ENCODE measurements at places on chromosomes 7 and 10.
A peak's percentile ranks its signal among the peaks of the same experiment; 100 is the strongest.

- DNase-seq, result no peak
Measured at GRCh38 chr10:78025685-78026364, 3.5 kb downstream of the POLR3A start.

- DNase-seq, result no peak
Measured at GRCh38 chr7:33039257-33039902, 23.2 kb downstream of the NT5C3A start.

GRCh38 chr7:105705427-105705826 lies 124.1 kb upstream of the EFCAB10 start:
- DNase-seq, result no peak

GRCh38 chr10:129785536-129785981 lies 178.5 kb downstream of the EBF3 start:
- DNase-seq, result no peak

DNA sequence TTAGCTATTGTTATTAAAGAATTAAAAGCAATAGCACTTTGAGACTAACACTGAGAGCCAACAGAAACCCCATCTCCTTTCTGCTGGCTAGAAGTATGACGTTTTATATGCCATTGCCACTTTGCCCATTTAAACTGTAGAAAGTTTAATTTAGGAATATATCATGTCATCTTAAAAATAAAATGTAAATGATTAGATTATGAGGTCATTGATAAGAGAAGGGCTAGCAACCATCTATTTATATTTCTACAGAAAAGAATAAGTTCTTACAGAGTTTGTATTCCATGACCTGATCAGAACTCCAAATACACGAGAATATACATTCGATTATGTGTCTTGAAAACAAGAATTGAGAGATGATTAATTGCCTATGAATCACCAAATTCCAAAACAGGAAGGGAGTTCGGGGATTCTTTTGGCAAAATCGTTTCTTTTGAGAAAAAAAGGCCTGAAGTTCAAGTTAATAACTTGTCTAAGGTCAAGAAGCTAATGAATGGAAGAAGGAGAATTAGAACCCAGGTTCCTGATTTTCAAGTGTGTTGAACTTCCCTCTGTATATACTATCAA lies 227.0 kb downstream of the TRIL start:
- no peak for DNase-seq

GRCh38 chr7:79284211-79284610 lies 169.3 kb downstream of the MAGI2 start:
- DNase-seq, result no peak

DNA sequence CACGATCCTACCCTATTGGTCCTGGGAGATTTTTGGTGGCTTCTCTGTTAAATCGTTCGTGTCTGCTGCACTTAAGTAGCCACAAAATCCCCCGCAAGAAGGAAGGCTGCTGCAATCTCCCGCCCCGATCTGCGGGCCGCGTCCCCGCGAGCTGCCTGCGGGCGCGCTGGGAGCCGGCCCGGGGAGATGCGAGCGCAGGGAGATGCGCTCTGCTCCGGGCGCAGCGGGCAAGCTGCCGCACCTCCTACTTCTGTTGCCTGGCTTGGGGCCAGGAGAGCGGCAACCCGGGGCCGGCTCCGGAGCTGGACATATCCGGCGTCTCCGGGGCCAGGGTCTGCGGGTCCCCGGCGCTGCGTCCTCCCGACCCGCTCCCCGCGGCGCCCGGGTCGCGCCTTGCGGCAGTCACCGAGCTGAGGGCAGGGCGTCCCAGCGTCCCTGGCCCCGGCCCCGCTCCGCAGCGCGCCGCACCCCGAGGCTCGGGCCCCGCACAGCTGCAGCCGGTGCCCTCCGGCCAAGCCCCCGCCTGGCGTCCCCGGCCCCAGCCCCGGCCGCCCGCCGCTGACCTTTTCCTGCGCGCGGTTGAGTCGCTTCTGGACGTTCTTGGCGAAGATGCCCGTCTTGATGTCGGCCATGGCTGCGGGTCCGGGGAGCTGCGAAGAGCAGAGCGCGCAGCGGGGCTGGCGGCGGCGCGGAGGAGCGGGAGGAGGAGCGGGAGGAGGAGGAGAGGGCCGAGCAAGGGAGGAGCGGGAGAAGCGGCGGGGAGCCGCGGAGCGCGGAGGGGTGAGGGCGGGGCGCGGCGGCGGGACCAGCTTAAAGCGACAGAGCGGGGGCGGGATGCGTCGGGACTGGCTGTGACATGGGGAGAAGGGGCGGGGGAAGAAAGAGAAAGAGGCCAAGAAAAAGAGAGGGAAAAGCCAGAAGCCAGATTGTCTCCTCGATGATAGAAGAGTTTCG lies at the start of gene AMPH:
TSS of gene AMPH (minus strand) at position 654 of the 954 bp plus-strand sequence. CDS start at position 632, 22 bp downstream.
- DNase-seq, result no peak

DNA sequence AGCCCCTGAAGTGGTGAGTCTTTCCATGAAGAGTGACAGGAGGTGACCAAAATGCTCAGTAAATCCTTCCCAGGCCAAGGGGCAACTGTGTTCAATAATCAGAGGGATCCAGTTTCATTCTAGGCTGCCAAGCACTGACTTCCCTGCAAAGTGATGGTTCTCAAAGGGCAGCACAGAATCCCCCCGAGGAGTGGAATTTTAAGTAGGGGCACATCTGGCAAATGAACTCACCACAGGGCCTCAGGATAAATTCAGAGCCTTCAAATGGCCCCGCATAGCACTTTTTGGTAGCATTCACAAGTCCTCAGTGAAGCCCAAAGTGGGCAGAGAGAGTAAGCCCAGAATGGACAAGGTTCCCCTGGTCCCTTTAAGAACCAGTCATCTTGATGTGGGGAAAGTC lies 602.5 kb downstream of the GRID1 start:
- DNase-seq, result no peak

- peak; percentile 38 for DNase-seq
Measured at GRCh38 chr10:104274762-104275721, 6.1 kb downstream of the GSTO2 start.

GRCh38 chr7:26328498-26329390 lies 37.1 kb downstream of the SNX10 start:
- DNase-seq, result no peak

- no peak for DNase-seq
Measured at GRCh38 chr7:116810267-116811116, 51.9 kb upstream of the CAPZA2 start.

DNA sequence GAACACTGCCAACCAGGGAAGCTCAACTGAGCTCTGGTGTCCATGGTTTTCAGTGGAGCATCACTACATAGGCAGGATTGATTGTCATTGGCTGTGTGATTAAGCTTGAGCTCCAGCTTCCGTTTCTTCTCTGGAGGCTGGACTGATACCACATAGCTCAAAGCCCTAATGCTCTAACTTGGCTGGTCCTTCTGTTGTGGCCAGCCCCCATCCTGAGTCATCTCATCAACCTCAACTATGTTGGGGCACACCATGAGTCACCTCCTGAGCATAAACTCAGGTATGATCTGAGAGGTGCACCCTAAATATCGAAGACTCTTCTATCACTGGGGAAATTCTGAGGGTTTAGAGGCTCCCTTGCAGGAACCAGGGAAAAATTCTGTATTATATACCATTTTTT lies 114.5 kb upstream of the INHBA start:
- no peak for DNase-seq

GRCh38 chr10:121724282-121724681 lies 126.0 kb upstream of the FGFR2 start:
- no peak for DNase-seq

DNA sequence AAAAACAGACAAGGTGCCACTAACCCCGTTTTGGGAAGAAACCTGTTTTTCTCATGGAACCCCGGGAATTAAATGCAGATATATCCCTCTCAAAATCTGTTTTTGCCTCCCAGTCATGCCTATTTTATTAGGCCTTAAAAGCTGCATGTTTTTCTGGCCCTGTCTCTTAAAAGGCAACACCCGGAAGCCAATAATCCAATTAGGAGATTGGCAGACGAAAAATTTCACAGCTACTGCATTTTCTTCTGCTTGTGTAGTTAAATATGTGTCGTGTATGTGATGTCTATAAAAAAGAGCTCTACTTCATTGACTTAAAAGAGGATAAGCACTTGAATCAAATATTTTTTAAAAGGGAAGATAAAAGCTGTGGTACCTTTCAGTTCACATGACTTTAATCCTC lies 31.9 kb upstream of the OPTN start:
- no peak for DNase-seq

- DNase-seq, result no peak
Measured at GRCh38 chr7:85068799-85069198, 118.1 kb downstream of the SEMA3D start.

DNA sequence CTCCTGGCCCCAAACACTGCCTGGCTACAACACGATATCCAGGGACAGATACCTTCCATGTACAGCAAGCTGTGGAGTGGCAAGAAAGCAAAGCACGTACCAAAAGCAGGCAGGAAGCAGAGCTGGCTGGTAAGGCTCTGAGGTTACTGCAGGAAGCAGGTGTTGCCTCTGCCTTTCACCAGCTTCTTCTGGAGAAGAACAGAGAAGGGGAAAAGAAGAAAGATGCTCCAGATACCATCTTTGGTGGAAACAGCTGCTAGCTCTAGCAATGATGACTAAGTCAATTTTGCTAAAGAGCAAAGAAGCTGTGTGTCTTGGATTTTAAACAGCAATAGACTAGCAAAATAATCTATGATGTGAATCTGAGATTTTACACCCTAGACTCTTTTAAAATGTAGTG lies 34.9 kb upstream of the PRSS1 start:
- DNase-seq, result no peak

DNA sequence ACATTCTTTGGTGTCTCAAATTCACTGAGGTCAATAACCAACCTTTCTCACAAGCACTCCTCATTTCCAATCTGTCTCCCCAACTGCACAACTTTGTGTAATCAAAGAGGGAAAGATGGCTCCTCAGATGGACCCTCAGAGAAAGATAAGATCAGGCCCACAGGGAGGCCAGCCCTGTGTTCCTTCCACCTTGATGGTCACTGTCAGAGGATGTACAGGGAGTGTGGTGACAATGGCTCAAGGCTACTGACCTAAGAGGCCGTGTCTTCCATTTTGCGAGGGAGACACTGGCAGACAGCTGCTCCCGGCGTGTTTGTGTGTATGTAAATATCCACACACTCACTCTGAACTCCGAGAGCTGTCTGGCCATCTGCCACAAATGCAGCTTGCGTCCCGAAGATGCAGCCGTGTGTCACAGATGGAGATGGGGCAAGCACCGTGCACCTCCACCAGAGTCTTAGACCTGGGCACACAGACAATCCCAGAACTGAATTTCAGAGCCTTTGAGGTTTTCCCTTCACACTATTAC lies 712.1 kb upstream of the NRP1 start:
- no peak for DNase-seq

DNA sequence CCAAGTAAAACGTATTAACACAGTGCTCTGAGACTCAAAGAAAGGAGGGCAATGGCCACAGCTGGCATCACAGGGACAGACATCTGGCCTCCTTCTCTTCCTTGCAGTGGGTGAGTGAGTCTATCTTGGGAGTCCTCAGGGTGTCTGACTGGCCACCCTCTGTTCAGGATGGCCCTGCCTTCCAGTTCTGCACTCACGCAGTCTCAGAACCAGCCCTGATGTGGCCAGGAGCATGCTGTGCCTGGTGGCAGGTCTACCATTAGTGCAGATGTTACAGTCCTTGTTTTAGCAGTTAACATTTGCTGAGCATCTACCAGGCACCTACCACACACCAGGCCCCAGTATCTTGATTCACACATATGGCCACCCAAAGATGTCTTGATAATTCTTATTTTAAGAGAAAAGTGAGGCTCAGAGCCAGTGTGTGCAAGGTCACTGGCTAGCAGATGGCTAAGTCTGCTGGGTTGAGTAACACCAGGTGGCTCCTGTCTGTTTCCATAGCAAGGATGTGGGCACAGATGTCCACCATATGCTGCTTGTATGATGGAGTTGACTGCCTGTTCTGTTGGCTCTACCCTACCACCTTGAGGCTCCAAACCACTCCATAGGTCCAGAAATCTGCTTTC lies 23.2 kb upstream of the ARHGAP22 start:
- DNase-seq, result no peak

- DNase-seq, result no peak
Measured at GRCh38 chr7:108045669-108046068, 42.7 kb upstream of the LAMB1 start.

DNA sequence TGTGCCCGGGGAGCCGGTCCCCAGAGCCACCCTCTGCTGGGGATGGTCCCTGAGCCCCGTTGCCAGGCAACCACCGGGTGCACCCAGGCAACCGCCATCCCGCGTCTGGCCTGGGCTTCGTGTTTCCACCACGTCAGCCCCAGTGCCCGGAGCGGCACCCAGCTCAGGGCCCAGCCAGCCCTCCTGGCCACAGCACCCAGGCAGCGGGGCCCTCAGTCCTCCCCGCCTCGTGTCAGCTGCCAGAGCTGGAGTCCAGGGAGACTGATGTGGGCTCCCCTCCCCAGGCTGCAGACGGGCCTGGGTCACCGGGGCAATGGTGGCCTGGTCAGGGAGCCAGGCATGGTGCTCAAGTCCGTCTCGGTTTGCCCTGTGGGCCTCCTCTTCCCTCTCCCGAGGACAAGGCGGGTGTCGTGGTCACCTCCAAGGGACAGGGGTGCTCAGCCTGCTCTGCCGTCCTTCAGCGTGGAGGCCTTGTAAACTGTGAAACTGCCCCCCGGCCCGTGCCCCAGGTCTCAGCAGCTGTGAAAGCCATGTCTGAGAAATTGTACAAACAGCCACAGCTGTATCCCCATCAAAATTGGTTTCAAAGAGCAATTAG lies 72.5 kb downstream of the MICALL2 start:
- no peak for DNase-seq

GRCh38 chr7:49812534-49812933 lies 39.1 kb downstream of the VWC2 start:
- no peak for DNase-seq

DNA sequence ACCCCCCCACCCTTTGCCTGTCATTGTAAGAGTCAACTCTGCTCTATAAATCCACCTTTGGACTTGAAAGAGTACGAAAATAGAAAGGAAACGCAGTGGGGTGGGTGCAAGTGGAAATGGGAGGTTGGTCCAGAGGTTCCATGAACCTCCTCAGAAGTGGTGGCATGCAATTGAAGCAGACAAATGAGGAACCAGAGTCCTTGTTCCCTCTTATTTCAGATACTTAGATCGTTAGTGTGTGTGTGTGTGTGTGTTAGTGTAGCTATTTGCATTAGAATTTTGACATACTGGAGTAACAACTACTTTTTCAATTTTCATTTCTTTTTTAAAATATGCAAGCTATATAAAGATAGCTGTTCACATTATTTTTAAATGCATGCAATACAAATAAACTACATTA lies 18.1 kb upstream of the TFAM start:
- no peak for DNase-seq

GRCh38 chr10:93752761-93753160 lies 5.0 kb upstream of the LGI1 start:
- no peak for DNase-seq

DNA sequence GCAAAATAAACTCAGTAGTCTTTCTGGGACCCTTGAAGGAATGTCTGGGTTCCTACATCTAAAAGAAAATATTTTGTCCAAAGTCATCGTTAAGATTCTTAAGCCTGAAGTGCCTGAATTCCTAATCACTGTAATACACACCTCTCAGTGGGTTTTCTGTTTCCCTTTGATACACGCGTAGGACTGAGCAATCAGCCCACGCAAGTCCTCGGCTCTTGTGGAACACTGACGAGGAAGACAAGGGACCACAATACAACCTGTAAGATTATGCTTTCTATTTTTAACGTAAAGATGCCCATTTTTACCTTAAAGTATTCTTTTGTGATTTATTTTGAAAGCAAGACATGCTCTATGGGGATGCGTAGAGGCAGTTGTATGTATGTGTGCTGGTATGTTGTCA lies 472.8 kb upstream of the CELF2 start:
- no peak for DNase-seq

GRCh38 chr10:34229917-34230316 lies 585.2 kb downstream of the PARD3 start:
- DNase-seq, result no peak

- DNase-seq, result no peak
Measured at GRCh38 chr10:120841522-120842189, 9.5 kb upstream of the WDR11 start.

GRCh38 chr10:13681528-13681927 lies 94.8 kb downstream of the PRPF18 start:
- DNase-seq, result no peak
